ENCODE measurements at places on chromosomes 4 and X.
A peak's percentile ranks its signal among the peaks of the same experiment; 100 is the strongest.

DNA sequence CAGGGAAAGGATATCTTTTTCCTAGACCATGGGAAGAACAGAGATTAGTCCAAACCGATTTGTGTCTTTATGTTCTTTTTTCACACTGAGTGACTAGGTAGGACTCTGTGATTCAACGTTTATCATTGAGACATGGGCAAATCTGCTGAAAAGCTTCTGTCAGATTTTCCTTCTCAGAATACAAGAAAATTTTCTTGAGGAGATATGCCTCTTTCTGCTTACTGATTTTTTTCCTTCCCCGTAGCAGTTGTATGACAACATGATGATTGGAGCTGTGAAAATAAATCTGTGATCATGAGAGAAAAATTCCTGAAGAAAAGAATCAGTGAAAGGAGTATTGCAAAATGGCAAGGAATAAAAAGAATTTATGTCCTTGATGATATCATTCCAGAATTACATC, 130.6 kb upstream of the FAT4 start:
- DNase-seq, result no peak

GRCh38 chrX:14936561-14936960, 63.3 kb downstream of the MOSPD2 start:
- DNase-seq, result no peak

DNA sequence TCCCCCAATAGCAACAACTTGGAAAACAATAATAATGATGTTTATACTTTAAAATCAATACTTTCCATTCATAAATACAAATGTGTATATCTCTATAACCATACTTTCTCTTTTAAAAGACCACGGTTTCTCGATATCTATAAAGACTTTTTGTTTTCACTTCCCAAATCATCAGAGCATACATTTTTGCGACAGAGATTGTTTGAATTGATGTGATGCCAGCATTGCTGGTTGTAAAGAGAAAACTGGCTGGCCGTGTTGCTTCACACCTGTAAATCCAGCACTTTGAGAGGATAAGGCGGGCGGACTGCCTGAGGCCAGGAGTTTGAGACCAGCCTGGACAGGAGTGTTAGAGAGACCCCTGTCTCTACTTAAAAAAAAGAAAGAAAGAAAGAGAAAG, 77.6 kb upstream of the ZNF518B start:
- no peak for DNase-seq

GRCh38 chr4:182010876-182011275, 232.3 kb upstream of the TENM3 start:
- DNase-seq, result no peak

DNA sequence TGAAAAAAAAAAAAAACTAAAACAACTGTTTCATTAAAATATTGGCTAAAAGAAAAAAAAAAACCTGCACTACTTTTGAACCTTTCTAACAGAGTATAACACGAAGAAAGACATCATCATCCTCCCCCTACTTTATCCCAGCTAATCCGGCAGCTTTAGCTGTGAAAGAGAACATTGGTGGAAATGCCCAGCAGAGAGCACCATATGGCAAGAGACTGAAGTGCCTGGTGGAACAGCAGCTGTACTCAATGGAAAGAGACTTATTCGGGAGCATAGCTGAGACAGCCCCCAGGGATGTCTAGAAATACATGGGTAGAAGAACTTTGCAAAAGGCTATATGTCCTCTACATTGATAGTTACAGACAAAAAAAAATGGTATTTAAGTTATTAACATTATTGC, 30.3 kb downstream of the STPG2 start:
- DNase-seq, result no peak

DNA sequence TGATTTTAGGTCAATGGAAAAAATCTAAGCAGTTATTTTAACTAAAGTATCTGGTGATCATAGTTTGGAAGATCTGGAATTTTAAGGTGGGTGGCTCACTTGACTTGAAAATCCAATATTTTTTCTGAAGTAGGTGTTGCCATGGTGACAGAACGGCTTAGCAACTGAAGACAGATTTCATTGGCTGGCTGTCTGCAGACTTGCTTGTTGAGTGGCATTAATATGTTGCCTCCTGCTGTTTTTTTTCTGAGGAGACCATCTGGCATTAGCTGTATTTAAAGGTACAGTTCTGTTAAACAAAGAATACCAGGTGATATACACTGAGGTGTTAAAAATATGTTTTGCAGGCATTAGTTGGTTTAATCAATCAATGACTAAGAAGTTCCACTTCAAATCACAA, 19.8 kb downstream of the CPE start:
- DNase-seq, result no peak

GRCh38 chr4:6331018-6331417, 61.4 kb downstream of the WFS1 start:
- no peak for DNase-seq

DNA sequence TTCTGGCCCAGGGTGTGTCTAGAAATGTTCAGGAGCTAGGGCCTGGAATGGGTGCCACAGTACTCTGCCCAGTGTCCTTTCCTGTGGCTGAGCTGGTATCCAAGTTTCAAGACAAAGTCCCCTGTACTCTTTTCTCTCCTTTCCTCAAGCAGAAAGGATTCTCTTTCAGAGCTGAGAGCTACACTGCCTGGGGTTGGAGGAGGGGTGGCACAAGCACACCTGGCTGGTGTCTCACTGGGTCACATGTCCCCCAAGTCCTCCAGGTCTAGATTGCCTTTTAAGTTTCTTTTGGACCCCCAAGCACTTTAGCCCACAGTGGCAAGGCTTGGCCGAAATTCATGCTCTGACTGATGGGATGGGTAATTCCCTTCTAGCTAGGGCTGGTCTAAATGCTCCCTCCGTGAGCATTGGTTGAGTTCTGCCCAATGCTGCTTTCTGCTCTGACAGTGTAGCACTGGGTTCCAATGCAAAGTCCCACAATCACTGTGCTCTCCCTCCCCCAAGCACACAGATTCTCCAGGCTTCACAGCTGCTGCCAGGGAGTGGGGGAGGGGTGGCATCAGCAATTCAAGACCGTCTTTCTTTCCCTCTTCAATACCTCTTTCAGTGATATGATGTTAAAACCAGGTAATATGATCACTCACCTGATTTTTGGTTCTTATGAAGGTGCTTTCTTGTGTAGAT, 47.8 kb downstream of the BEX3 start:
- DNase-seq, result no peak

DNA sequence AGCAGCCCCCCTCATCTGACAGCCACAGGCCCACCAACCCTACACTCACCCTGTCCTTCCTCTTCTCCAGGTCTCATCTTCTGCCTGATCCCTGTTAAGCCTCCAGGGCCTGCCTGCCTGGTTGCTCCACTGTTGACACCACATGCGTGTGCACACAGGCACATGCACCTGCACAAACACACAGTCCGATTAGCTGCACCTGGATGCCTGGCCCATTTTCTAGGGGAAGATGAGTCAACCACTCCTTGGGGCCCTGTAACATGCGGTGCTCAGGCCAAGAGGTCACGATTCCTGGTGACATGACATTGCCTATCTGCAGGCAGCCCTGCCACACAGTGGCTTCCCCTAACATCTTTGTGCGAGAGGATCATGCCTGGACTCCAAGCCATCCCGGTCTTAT, 498.4 kb downstream of the BCOR start:
- no peak for DNase-seq

GRCh38 chrX:13545726-13546125, 23.7 kb upstream of the EGFL6 start:
- no peak for DNase-seq

- no peak for DNase-seq
Observed at GRCh38 chrX:84932814-84933213, 70.9 kb upstream of the APOOL start.

DNA sequence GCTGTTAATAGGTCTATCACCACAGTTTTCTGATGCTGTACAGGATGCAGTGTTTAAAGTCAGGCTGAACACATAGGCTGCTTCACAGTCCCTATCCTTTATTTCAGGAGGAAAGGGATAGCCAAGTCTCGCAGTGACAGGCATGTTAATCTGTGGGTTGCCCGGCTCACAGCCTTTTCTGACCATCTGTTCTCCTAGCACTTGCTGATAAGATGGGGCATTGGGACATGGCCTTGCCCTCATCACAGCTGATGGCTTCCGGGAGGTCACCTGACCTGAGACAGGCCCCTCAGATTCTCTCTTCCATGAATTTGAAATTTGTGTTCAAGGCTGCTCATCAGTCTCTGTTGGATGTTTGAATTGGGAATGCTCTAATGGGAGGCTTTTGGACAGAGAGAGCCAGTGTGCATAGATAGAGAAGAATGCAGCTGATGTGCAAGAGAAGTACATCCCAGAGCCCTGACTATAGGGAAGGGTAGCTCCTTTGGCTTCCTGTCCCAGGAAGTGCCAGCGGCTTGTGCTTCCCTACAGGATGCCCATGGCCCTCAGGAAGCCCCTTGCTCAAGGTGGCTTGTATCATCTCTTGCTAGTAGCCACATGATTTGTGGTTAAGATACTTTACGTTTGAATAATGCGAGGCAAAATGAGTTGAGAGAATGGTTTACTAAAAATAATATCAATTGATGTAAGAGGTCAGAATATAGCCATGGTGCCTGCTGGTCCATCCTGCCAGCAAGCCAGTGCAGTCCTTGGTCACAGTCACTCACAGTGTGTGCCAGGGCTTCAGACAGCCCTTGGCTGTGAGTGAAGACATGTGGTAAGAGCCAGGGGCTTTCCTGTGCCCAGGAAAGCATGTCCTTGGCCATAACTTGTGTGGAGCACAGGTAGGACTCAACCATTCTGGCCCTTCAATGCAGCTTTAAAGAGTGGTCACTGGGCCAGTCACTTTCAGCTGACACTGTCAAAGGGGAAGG, 88.6 kb downstream of the TSPAN7 start:
- no peak for DNase-seq

DNA sequence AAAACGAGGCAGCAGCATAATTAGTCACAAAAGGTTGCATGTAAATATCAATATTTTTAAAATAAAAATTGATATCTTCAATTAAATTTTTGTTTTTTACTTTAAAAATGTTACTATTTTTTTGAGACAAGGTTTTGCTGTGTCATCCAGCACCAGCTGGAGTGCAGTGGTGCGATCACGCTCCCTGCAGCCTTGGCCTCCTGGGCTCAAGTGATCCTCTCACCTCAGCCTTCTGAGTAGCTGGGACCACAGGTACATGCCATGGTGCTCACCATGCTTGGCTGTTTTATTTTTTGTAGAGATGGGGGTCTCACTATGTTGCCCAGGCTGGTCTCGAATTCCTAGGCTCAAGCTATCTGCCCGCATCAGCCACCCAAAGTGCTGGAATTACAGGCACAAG, 96.8 kb upstream of the FRAS1 start:
- DNase-seq, result no peak

DNA sequence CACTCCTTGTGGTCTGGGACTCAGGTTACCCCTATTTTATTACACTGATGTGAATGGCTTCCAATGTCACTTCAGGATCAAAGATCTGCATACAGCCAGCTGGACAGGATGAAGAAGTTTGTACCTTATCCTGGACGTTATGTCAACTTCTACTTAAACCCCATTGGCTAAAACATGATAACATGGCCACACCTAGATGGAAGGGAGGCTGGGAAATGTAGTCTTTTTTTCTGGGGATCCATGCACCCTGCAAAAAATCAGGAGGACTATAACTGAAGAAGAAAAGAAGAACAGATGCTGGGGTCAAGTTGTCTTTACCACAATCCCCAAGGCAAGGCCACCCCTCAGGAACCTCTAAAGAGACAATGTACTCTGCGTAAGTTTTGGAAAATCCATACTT, 459.2 kb downstream of the BCOR start:
- no peak for DNase-seq

GRCh38 chrX:143934542-143934941, 50.7 kb downstream of the UBE2NL start:
- DNase-seq, result no peak

DNA sequence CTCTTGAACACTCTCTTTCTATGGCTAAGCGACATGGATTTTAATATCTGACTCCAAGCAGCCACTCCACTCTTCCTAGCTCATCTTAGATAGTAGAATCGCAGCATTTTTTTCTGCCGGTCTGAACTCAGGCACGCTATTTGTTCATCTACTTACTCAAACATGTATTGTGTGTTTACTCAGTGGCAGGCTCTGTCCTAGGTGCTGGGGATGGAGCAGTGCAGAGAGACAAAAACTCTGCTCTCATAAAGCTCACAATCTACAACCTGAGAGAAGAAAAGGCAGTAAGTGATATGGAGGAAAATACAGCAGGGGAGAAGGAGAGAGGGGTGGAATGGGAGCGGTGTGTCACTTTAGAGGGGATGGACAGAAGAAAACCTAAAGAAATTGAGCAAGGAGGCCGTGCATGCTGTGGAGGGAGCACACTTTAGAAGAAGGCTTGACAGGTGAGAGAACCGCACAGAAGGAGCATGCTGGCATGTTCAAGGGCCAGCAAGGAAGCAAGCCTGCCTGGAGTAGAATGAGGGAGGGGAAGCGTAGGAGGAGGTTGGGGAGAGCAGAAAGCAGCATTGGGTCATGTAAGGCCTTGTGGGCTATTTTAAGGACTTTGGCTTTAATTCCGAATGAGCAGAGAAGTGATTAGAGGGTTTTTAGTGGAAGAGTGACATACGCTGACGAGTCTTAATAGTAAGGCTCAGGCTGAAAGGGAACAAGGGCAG, 132.0 kb downstream of the ANK2 start:
- no peak for DNase-seq

DNA sequence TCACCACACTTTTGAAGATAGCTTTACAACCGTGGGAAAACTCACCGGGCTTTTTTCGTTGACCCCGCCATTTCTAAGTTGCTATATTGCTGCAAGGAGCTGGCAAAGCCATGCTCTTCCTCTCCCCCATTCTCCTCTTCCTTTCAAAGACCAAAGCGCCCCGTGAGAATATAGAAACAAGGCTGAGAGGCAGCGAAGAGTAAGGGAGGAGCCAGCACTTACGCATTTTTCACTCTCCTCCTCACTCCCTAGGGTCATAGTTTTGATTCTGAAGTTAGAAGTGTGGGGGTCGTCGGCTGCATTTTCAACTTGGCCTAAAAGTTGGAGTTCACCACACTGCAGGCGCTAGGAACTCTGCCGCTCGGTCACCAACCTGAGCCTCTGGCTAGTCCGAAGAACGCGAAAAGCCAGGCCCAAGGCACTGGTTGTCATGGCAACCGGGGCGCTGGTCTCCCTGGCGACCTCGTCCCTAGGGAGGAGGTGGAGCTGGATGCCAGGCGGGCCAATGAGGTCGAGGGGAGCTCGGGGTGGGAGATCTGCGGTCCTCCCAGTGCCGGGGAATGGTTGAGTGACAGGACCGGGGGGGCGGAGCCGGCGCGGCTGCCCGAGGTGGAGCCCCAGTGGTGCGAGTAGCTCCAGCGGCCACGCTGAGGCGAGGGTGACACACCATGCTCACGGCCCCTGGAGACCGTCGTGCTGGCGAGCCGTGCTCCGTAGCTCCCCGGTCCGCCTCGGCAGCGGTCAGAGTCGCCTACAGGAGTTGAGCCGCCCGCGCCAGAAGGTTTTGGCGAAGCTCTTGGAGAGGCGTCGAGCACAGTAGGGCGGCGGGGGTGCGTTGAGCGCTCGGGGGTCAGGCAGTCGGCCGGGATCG, at the start of gene PTPN13:
Gene PTPN13 (plus strand): TSS at position 628 of the 871 bp plus-strand sequence. CDS start 40,942 bp downstream, outside the sequence.
- DNase-seq, result peak; percentile 91

GRCh38 chr4:38489011-38489861, 174.8 kb upstream of the KLF3 start:
- no peak for DNase-seq

DNA sequence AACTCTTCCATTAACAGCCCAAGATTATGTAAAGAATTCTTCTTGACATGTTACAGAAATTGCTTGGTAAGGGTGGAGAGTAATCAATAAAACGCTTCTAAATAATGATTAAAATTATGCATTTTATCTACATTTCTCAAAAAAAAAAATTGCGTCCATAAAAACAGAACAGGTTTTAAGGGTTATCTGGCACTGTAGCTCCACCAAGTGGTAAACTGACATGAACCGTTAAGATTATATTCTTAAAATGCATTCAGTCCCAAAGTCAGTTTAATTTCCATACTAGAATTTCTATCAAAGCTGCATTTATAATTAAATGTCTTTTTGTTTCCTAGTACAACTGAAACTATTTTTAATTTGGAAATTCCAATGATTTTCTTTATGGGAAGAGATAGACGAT, 214.0 kb upstream of the UGT8 start:
- DNase-seq, result no peak

Data from thoracic aorta (tissue), 2 donors.